ENCODE measurements at places on chromosomes 4 and X. TPM values are rescaled to one million over a fixed set of nuclear protein-coding genes. Genes with fewer than 3 reads are reported as not detected.

Gene TKTL2
- polyA plus RNA-seq = not detected

Gene MAGEB2
- polyA plus RNA-seq = not detected

Gene RAP1GDS1
- polyA plus RNA-seq = 61.6 TPM

Gene FAM184B
- polyA plus RNA-seq = 0.02 TPM

Gene SLC2A9
- polyA plus RNA-seq = 5.0 TPM

Gene TMEM33
- polyA plus RNA-seq = 39.3 TPM

Gene GLRA2
- polyA plus RNA-seq = not detected

Gene SMARCAD1
- 18.2 TPM for polyA plus RNA-seq

Gene ADGRL3
- 0.01 TPM for polyA plus RNA-seq

Gene CXCL5
- 0.18 TPM for polyA plus RNA-seq

Gene SMIM10L2A
- polyA plus RNA-seq = 0.09 TPM

DNA sequence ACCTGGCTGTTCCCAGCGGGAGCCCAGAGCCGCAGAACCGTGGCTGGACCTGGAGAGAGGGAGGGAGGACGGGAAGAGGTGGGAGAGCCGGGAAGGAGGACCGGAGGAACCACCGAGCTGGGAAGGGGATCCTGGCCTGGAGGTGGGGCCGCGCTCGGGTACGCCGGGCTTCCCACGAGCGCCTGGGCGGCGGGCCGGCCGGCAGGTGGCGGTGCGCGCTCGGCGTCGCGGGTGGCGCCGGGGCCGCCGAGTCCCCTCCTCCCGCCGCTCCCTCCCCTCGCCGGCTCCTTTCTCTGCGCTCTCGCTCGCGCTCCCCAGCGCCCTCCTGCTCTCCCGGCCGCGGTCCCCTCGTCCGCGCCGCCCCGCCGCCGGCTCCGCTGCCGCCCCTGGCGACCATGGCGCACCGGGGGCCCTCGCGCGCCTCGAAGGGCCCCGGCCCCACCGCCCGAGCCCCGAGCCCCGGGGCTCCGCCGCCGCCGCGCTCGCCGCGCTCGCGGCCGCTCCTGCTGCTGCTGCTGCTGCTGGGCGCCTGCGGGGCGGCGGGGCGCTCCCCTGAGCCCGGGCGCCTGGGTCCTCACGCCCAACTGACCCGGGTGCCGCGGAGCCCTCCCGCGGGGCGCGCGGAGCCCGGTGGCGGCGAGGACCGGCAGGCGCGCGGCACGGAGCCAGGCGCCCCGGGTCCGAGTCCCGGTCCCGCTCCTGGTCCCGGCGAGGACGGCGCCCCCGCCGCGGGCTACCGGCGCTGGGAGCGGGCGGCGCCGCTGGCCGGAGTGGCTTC, at the start of gene SORCS2:
Gene SORCS2, plus strand, starts transcription at position 287 of the 778 bp plus-strand sequence.
- DNase-seq = no peak

DNA sequence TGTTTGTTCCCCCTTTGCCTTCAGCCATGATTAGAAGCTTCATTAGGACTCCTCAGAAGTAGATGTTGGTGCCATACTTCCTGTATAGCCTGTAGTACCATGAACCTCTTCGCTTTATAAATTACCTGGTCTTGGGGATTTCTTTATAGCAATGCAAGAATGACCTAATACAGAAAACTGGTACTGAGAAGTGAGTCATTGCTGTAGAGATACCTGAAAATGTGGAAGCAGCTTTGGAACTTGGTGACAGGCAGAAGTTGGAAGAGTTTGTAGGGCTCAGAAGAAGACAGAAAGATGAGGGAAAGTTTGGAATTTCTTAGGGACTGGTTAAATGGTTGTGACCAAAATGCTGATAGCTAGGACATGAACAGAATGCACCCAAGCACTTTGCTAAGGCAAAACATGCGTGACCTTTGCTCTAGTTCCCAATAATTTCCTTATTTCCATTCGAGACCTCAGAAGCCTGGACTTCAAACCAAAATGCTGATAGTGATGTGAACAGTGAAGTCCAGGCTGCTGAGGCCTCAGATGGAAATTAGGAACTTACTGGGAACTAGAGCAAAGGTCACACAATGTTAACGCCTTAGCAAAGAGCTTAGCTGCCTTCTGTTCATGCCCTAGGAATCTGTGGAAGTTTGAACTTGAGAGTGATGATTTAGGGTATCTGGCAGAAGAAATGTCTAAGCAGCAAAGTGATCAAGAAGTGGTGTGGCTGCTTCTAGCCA, 3.0 kb upstream of the USP46 start:
- no peak for DNase-seq

- DNase-seq = no peak
These were observed 58.3 kb upstream of the SMIM31 start for GRCh38 chr4:164695650-164696049.

GRCh38 chrX:12802741-12803140, 11.5 kb downstream of the PRPS2 start:
- no peak for DNase-seq

- no peak for DNase-seq
These were observed 167.7 kb downstream of the DCAF12L2 start for GRCh38 chrX:125998432-125998831.

GRCh38 chr4:167903291-167903721, 189.0 kb upstream of the ANXA10 start:
- DNase-seq = no peak

DNA sequence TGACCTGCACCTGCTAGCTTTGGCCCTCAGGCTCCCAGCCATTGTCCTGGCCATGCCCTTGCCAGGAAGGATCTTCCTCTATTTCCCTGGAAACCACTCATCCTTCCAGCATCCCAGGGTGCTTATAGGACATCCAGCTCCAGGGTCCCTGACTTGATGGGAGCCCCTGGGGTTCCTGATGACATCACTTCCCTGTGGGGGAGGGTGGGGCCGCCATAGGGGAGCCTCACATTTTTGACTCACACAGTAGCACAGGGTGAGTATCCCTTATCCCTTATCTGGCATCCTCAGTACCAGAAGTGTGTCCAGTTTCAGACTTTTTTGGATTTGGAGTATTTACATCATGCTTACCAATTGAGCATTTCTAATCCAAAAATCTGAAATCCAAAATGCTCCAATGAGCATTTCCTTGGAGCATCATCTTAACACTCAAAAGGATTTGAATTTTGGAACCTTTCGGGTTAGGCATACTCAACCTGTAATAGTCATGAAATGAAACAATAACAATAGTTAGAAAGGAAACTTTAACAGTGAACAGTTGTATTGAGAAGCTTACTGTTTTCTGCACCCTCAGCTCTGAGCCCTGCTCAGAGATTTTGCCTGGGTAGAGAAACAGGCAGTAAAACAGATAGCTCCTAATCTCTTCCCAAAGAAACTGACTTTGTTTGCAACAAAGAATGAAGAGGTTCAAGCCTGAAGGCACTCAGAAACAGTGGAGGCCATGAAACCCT, 22.1 kb downstream of the TNIP2 start:
- DNase-seq = no peak

- no peak for DNase-seq
These were observed 348.1 kb downstream of the ARHGAP10 start for GRCh38 chr4:148079961-148080360.

- no peak for DNase-seq
These were observed 39.5 kb upstream of the PTPN13 start for GRCh38 chr4:86554646-86555045.

DNA sequence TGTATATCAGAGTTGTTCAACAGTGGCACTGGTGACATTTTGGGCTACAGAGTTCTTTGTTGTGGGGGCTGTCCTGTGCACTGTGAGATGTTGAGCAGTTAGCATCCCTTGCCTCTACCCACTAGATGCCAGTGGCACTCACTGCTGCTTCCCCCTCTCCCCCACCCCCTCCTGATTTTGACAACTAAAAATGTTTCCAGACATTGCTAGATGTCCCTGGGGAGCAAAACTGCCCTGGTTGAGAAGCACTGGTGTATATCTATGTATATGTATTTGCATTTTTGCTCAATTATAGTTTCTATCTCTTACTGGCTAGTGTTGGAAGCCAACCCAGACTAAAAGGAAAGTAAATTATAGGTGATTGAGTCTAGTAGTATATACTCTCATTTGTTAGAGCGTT, 2.4 kb downstream of the TMEM131L start:
- DNase-seq = no peak

- no peak for DNase-seq
These were observed 17.7 kb downstream of the ACSL1 start for GRCh38 chr4:184807797-184808712.

DNA sequence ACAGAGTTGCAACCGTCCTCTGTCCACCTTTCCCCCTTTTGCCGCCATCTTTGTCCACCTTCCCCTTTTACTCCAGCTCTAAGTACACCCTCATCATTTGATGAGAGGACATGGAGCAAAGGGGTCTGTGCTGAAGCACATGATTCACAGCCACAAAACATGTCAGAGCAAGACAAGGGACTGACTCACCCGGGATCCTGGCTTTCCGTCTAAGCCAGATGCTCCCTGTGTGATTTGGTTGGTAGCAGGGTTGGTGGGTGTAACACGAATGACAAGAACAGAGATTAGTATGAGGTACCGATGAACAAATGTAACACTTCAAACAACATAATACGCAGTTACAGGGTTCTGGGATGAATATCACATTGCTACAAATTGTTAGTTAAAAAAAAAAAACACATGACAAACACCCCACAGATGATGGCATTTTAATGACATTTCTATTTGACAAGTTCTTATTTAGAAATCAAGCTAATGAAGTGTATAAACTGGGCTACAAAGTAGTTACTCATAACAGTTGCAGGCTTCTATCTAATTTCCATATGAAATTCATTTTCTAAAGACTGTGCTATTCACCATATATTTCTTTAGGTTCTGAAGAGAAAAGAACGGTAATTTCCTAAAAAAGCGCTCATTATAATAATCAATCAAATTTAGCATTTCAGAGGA, 71.4 kb upstream of the ETNPPL start:
- no peak for DNase-seq

DNA sequence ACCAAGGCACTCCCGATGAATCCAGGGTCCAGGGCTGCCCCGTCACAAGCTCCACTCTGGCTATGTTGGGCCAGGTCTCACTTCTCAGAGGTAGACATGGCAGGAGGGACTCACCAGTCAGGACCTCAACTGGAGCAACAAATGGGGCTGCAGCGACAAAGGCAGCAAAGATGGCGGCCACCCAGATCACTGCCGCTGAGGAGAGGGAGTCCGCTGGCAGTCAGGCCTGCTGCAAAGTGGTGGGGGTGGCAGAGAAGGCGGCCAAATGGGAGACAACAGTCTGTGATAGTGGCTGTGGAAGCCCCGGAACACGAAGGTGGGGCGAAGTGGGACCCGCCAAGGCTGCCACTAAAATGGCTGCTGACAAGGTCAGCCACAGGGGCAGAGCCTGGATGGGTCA, 143.3 kb upstream of the RADX start:
- no peak for DNase-seq

DNA sequence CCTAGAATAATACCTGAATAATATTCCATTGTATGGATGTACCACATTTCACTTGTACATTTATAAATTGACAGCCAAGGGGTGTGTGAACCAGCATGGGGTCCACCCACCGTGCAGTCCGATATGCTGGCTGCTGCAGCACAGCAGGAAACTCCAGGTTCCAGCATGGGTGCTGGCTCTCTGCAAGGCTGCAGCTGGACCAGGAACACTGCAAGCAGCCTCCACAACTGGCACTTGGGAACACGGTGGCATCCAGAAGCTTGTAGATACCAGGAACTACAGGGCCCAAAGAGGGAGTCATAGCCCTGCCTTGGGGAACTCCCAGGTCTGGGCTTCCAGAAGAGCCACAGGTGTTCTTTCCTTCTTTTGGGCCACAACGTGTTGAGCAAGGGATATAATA, 91.2 kb downstream of the NXF2 start:
- DNase-seq = no peak

DNA sequence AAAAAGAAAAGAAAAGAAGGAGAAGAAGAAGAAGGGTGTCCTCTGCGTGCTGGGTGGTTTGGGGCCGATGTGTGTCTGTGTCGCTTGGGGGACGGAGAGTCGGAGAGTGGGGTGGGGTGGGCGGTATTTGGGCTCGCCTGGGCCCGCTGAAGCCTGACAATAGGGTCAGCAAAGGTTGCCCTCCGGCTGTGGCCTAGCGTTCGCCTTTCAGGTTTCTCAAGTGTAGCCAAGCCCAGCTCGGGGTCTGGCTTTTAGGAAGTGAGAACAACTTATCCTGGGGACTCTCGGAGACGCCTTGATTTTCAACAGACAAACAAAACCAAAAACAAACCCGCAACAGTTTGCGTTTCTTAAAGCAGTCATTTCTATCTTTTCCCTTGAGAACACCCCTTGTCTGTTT, 4.1 kb upstream of the SOX3 start:
- DNase-seq = no peak

- DNase-seq = no peak
These were observed 393.0 kb downstream of the PPP1R2C start for GRCh38 chrX:42384956-42385355.

- no peak for DNase-seq
These were observed 337 bp downstream of the STIM2 start for GRCh38 chr4:26860922-26861433.

GRCh38 chr4:77715414-77716290, 103.5 kb downstream of the CNOT6L start:
- no peak for DNase-seq

- no peak for DNase-seq
These were observed 237.3 kb downstream of the AR start for GRCh38 chrX:67781132-67781531.

DNA sequence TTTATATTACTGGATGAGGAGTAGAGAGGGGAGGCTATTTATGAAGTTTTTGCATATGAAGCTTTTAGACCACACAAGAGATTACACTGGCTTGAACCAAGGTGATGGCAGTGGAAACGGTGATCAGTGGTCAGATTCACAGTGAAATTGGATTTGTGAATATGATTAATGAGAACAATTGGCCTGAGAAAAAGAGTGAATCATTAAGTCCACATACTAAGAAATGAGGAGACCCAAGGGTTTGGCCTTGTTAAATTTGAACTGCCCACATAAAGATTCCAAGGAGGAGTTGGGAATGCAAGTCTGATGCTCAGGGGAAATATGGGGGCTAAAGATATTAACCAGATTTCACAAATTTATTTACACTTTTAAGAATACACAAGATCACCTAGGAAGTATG, 155.3 kb upstream of the ADGRL3 start:
- DNase-seq = no peak

- no peak for DNase-seq
These were observed 19.4 kb downstream of the DRD5 start for GRCh38 chr4:9800848-9801247.

GRCh38 chrX:106415276-106415895, 196.4 kb upstream of the RADX start:
- DNase-seq = no peak

DNA sequence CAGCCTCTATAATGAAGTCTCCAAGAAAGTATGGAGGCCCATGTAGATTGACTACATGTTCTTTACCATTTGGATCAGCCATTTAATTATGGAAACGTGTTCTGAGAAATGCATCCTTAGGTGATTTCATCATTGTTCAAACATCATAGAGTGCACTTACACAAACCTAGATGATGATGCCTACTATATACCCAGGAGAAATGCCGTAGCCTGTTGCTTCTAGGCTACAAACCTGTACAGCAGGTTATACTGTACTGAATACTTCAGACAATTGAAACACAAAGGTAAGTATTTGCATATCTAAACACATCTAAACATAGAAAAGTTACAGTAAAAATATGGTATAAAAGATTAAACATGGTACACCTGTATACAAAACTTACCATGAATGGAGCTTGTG, 186.5 kb upstream of the FSTL5 start:
- no peak for DNase-seq

- DNase-seq = no peak
These were observed 21.4 kb downstream of the NKX6-1 start for GRCh38 chr4:84477738-84478137.

Measured in BJ (cell line).